ENCODE measurements at places on chromosomes 3 and 15. TPM values are rescaled to one million over a fixed set of nuclear protein-coding genes. Genes with fewer than 3 reads are reported as not detected.

Gene DPPA2
- total RNA-seq = not detected

Gene PLOD2
- total RNA-seq = 41.3 TPM

Gene GRIP2
- 0.21 TPM for total RNA-seq

Gene FOXB1
- total RNA-seq = not detected

Gene CLSTN2
- total RNA-seq = 65.8 TPM

Gene SCAANT1
- not detected for total RNA-seq

Gene STRIT1
- total RNA-seq = not detected

Gene CKMT1A
- not detected for total RNA-seq

Gene ITPKA
- not detected for total RNA-seq

Gene FMN1
- 4.3 TPM for total RNA-seq

Gene GOLGA8Q
- total RNA-seq = not detected

Gene TRH
- not detected for total RNA-seq

Gene ANKRD34C
- total RNA-seq = not detected

Gene PIF1
- not detected for total RNA-seq

Gene EFHB
- total RNA-seq = not detected

Gene PLSCR2
- not detected for total RNA-seq

Gene MCF2L2
- not detected for total RNA-seq

Gene LSMEM2
- not detected for total RNA-seq

Gene CAMP
- total RNA-seq = not detected

Gene SUMF1
- total RNA-seq = 98.4 TPM

Gene ABI3BP
- total RNA-seq = 54.2 TPM

Gene FBXW12
- not detected for total RNA-seq

Gene CSPG5
- 1.7 TPM for total RNA-seq

Gene C3orf20
- total RNA-seq = not detected

Gene SCG5
- total RNA-seq = not detected

Gene RFTN1
- total RNA-seq = 72.6 TPM

Gene GPR171
- total RNA-seq = 3.2 TPM

Gene CD200
- 3.6 TPM for total RNA-seq

Gene TERC
- 260 TPM for total RNA-seq

Gene LRRIQ4
- total RNA-seq = not detected

Gene GOLGA8O
- not detected for total RNA-seq

Gene CNTN4
- 37.5 TPM for total RNA-seq

Gene MIX23
- not detected for total RNA-seq

Gene CLRN1
- total RNA-seq = not detected

Gene IP6K1
- 33.8 TPM for total RNA-seq

Gene POLR2M
- 24.9 TPM for total RNA-seq

Gene MSL2
- total RNA-seq = 16.5 TPM

Gene SEMA3G
- 163 TPM for total RNA-seq

Gene SPINT1
- total RNA-seq = 1.5 TPM

Gene GOLGA6B
- total RNA-seq = not detected

Gene CACNA2D2
- 0.85 TPM for total RNA-seq

Gene SKOR1
- total RNA-seq = not detected

Gene NR1I2
- not detected for total RNA-seq

Gene C3orf70
- 16.5 TPM for total RNA-seq

Gene PAQR5
- total RNA-seq = 1.1 TPM

Gene CCDC9B
- total RNA-seq = 55.8 TPM

Gene CLDN1
- 0.53 TPM for total RNA-seq

Gene U2SURP
- total RNA-seq = 68.6 TPM

Gene PTPN9
- 7.1 TPM for total RNA-seq

Gene CLDN18
- total RNA-seq = 0.11 TPM

Gene CP
- total RNA-seq = 58.3 TPM

Gene ZPLD1
- total RNA-seq = not detected

Gene ATP13A5
- not detected for total RNA-seq

Gene SPTBN5
- 1.5 TPM for total RNA-seq

Gene LRRC31
- not detected for total RNA-seq

Gene PLXNA1
- total RNA-seq = 79.8 TPM

Gene GPR149
- not detected for total RNA-seq

Gene TGM5
- not detected for total RNA-seq

Gene CFAP100
- not detected for total RNA-seq

Measured in ascending aorta (tissue), 2 donors.